Mesenchymal stem cell (in vitro differentiated cells and primary cell): ENCODE measurements at places on chromosomes 5 and 9.

DNA sequence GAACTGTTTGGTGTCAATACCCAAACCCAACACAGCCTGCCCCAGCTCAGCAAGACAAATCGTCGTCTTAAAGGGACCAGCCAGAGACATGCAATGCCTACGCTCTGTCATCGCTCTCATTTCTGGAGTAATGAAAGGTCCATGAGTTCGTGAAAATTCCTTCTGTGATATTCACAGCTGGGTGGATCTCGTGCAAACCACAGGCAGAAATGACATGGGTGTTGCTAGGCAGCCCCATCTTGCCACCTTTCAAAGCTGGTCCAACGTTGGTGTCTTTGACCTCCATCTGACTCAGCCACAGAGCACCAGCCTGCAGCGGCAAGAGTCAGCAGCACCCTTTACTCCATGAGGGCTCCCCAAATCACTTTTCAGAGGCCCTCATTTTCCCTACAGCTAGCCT lies 215.3 kb downstream of the SLIT3 start:
- no peak overlapping the region for H3K4me3 ChIP-seq
- H3K36me3 ChIP-seq: no peaks in the 10 kb centered on the region
- H3K27me3 ChIP-seq: no peaks in the 10 kb centered on the region
- H3K4me1 ChIP-seq: peaks cover under 1% of the 10 kb centered on the region
- no peak for DNase-seq
- H3K27ac ChIP-seq: no peak overlapping the region

DNA sequence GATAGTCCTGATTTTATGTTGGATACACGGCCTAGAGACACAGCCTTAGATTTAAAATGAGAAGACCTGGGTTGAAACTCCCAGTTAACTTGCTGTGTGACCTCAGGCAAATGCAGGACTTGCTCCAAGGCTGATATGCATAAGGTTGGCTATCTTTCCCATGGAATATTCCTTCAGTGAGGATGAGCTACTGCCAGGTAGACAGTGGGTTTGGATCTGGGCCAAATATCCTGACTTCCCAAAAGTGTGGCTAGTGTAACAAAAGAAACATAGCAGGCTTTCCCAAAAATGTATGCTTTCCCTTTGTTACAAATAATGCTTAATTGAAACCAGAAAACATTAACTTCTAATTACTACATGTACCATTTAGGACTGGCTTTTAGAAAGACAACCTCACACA lies 697 bp upstream of the XPA start:
- H3K36me3 ChIP-seq: no peaks in the 10 kb centered on the region
- H3K4me3 ChIP-seq: no peak overlapping the region
- DNase-seq: no peak
- H3K27ac ChIP-seq: no peak overlapping the region
- no peaks in the 10 kb centered on the region for H3K27me3 ChIP-seq

DNA sequence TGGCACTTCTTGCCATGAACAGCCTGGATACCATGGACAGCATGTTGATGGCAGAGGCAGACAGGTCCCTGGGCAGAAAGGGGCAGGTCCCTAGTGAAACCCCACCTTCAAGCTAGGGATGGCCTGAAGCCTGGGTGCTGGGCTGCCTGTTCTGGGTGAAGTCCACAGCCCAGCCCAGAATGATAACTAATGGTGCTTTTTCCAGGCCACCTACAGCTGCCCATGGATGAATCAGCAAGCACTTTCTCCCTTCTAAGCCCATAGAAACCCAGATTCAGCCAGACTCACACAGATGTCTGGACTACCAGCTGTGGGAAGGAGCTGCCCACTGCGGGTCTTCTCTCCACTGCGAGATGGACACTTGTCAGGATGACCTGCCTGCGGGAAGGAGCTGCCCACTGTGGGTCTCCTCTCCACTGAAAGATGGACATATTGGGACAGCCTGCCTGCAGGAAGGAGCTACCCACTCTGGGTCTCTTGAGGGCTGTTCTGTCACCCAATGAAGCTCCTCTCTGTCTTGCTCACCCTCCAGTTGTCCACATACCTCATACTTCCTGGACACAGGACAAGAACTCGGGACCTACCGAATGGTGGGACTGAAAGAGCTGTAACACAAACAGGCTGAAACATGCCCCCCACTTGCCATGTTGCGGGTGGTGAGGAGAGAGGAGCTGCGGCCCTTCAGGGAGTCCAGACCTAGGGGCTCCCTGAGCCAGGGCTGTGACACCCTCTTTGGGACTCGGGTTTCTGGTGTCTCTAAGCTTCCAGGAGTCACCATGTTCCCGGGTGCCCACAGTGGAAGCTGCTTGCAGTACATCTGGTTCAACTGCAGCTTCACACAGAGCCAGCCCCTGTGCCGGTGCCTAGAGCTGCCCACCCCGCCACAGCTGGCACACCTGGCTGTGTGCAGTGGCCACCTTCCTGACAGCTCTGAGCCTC lies 60.7 kb upstream of the SYNPO start:
- DNase-seq: no peak
- H3K4me1 ChIP-seq: peaks cover 26% of the 10 kb centered on the region
- peaks cover 66% of the 10 kb centered on the region for H3K27me3 ChIP-seq
- no peaks in the 10 kb centered on the region for H3K36me3 ChIP-seq
- H3K27ac ChIP-seq: no peak overlapping the region

GRCh38 chr9:111271481-111272080 lies 58.4 kb downstream of the OR2K2 start:
- no peak for DNase-seq
- no peak overlapping the region for H3K4me3 ChIP-seq
- no peaks in the 10 kb centered on the region for H3K36me3 ChIP-seq
- no peaks in the 10 kb centered on the region for H3K27me3 ChIP-seq

GRCh38 chr9:116490321-116490720 lies 196.8 kb upstream of the TRIM32 start:
- peaks cover 2% of the 10 kb centered on the region for H3K4me1 ChIP-seq
- H3K27ac ChIP-seq: no peak overlapping the region
- no peaks in the 10 kb centered on the region for H3K27me3 ChIP-seq
- H3K36me3 ChIP-seq: peaks cover 18% of the 10 kb centered on the region

DNA sequence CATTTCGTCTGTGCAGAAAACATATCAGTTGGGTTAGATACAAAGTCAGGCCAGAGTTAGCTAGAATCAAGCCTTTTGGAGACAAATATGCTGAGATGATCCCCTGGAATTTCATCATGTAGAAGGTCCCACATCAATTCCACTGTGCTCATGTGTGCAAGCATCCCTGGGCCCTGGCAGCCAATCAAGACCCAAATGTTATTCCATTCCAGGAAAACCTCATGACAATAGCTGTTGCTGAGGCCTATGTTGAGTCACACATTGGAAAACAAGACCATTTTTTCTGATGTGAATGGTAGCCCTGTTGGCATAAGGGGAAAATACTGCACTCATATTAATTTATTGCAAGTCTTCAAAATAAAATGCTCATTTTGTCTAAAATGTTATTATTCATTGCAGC lies 11.5 kb downstream of the SPOCK1 start:
- H3K27ac ChIP-seq: no peak overlapping the region
- H3K4me1 ChIP-seq: peaks cover 2% of the 10 kb centered on the region
- H3K36me3 ChIP-seq: no peaks in the 10 kb centered on the region
- peak overlapping the region; percentile 20 for H3K4me3 ChIP-seq
- no peaks in the 10 kb centered on the region for H3K27me3 ChIP-seq

- peaks cover 42% of the 10 kb centered on the region for H3K36me3 ChIP-seq
- DNase-seq: no peak
- H3K27ac ChIP-seq: no peak overlapping the region
- no peaks in the 10 kb centered on the region for H3K4me1 ChIP-seq
These were observed 75.3 kb downstream of the TJP2 start for GRCh38 chr9:69249337-69249736.

DNA sequence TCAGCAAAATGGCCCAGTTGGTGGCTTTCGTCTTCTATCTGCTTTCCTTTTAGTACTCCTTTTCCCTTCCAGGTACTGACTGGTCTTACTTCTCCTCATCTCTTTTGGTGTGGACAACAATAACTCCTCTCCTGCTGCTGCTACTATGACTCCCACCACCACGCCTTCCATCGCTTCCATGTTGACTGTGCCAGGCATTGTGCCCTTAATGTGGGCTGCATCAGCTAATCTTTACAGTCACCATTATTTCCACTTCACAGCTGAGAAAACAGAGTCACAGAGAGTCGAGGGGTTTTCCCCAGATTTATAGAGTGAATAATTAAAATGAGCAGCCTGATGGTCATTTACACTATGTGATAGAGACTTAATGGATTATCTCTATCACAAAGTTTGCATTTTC lies 184.9 kb upstream of the IL12B start:
- peaks cover 2% of the 10 kb centered on the region for H3K4me1 ChIP-seq
- no peak for DNase-seq
- H3K4me3 ChIP-seq: no peak overlapping the region
- H3K27ac ChIP-seq: no peak overlapping the region
- no peaks in the 10 kb centered on the region for H3K36me3 ChIP-seq
- peaks cover 6% of the 10 kb centered on the region for H3K27me3 ChIP-seq

- no peaks in the 10 kb centered on the region for H3K36me3 ChIP-seq
- peak; percentile 2 for DNase-seq
- no peak overlapping the region for H3K4me3 ChIP-seq
- H3K4me1 ChIP-seq: no peaks in the 10 kb centered on the region
- no peaks in the 10 kb centered on the region for H3K27me3 ChIP-seq
These were observed 61.8 kb upstream of the PRDM9 start for GRCh38 chr5:23445573-23445972.

GRCh38 chr5:170749911-170750431 lies 33.6 kb upstream of the GABRP start:
- no peak overlapping the region for H3K27ac ChIP-seq
- peaks cover 5% of the 10 kb centered on the region for H3K4me1 ChIP-seq
- H3K4me3 ChIP-seq: no peak overlapping the region
- no peaks in the 10 kb centered on the region for H3K36me3 ChIP-seq

DNA sequence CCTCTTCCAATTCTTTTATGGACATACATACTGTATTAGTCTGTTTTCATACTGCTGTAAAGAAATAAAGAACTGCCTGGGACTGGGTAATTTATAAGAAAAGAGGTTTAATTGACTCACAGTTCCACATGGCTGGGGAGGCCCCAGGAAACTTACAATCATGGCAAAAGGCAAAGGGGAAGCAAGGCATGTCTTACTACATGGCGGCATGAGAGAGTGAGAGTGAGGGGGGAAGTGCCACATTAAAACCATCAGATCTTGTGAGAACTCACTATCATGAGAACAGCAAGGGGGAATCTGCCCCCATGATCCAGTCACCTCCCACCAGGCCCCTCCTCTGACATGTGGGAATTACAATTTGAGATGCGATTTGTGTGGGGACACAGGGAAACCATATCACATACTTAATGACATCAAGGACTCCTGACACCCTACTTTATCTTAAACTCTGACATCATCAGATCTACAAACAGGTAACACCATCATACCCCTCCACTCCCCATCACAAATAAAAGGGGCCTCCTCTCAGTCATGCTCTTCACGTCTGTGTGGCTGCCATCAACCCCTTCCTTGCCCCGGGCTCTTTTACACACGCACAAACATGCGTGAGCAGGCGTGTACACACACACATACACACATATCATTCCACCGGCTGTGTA lies 9.7 kb downstream of the ANKRD33B start:
- peaks cover 9% of the 10 kb centered on the region for H3K36me3 ChIP-seq
- no peak overlapping the region for H3K4me3 ChIP-seq
- H3K27ac ChIP-seq: no peak overlapping the region
- peaks cover 6% of the 10 kb centered on the region for H3K4me1 ChIP-seq
- H3K27me3 ChIP-seq: no peaks in the 10 kb centered on the region
- no peak for DNase-seq

DNA sequence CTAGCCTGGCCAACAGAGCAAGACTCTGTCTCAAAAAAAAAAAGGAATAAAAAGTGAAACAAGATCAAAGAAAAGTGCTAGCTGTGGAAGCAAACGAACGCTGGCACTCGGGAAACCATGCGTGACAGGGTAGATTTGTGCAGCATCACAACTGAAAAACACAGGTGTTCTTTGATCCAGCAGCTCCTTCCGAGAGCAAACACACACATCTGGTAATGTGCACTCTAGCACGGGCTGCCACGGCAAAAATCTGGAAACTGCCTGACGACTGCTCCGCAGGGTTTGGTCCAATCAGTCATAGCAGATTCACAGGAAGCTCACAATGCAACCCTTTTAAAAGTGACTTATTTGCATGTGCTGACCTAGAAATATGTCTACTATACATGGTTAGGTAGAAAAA lies 80.0 kb downstream of the SYK start:
- no peak overlapping the region for H3K27ac ChIP-seq
- no peaks in the 10 kb centered on the region for H3K36me3 ChIP-seq
- H3K4me3 ChIP-seq: peak overlapping the region; percentile 54
- H3K4me1 ChIP-seq: peaks cover 2% of the 10 kb centered on the region
- no peak for DNase-seq

GRCh38 chr9:13811876-13812275 lies 502.1 kb downstream of the NFIB start:
- H3K36me3 ChIP-seq: no peaks in the 10 kb centered on the region
- H3K27ac ChIP-seq: no peak overlapping the region
- H3K4me3 ChIP-seq: no peak overlapping the region

GRCh38 chr5:142540922-142541422 lies 144.9 kb downstream of the FGF1 start:
- peak overlapping the region; percentile 59 for H3K4me3 ChIP-seq
- H3K36me3 ChIP-seq: no peaks in the 10 kb centered on the region
- H3K27ac ChIP-seq: no peak overlapping the region

- DNase-seq: no peak
- H3K27me3 ChIP-seq: peaks cover 70% of the 10 kb centered on the region
- H3K4me1 ChIP-seq: peaks cover 10% of the 10 kb centered on the region
- no peak overlapping the region for H3K27ac ChIP-seq
- no peaks in the 10 kb centered on the region for H3K36me3 ChIP-seq
These were observed 2.7 kb downstream of the ENHO start for GRCh38 chr9:34520096-34520495.

DNA sequence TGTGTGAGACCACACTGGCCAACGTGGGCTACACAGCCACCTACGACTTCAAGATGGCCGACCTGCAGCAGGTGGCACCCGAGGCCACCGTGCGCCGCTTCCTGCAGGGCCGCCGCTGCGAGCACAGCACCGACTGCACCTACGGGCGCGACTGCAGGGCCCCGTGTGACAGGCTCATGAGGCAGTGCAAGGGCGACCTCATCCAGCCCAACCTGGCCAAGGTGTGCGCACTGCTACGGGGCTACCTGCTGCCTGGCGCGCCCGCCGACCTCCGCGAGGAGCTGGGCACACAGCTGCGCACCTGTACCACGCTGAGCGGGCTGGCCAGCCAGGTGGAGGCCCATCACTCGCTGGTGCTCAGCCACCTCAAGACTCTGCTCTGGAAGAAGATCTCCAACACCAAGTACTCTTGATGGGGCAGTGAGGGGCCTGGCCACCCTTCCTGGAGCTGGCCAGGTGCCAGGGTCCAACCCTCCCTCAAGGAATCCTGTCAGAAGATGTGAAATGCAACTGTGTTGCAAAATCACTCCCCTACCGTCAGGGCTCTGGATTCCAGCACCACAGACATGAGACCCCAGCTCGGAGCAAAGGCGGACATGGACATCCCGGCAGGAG lies 11.1 kb downstream of the DIPK1B start:
- peaks cover 63% of the 10 kb centered on the region for H3K36me3 ChIP-seq
- no peak overlapping the region for H3K4me3 ChIP-seq
- peaks cover 55% of the 10 kb centered on the region for H3K4me1 ChIP-seq
- no peak for DNase-seq
- peaks cover 4% of the 10 kb centered on the region for H3K27me3 ChIP-seq

DNA sequence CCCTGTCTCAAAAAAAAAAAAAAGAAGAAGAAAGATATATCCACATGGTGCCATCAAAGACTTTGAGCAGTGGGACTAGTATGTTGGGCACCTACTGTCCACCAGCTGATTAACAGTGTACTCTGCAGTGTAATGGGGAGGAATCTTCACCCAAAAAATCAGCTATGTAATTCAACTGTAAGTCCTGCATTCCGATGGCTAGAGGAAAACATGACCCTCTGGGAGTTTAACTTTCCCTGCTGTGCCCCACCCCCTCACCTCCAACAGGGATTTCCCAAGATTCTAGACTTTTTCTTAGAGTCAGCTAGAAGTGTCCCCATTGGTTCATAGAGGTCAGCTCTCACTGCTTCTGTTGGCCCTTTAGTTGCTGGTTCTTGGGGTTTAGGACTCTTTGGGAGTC lies 221.2 kb upstream of the CLINT1 start:
- no peak overlapping the region for H3K4me3 ChIP-seq
- H3K27me3 ChIP-seq: no peaks in the 10 kb centered on the region
- no peak for DNase-seq
- no peaks in the 10 kb centered on the region for H3K4me1 ChIP-seq
